ENCODE measurements at places on chromosomes 6 and 20.

GRCh38 chr6:38001386-38001785, 181.9 kb downstream of the ZFAND3 start:
- no peak for DNase-seq

DNA sequence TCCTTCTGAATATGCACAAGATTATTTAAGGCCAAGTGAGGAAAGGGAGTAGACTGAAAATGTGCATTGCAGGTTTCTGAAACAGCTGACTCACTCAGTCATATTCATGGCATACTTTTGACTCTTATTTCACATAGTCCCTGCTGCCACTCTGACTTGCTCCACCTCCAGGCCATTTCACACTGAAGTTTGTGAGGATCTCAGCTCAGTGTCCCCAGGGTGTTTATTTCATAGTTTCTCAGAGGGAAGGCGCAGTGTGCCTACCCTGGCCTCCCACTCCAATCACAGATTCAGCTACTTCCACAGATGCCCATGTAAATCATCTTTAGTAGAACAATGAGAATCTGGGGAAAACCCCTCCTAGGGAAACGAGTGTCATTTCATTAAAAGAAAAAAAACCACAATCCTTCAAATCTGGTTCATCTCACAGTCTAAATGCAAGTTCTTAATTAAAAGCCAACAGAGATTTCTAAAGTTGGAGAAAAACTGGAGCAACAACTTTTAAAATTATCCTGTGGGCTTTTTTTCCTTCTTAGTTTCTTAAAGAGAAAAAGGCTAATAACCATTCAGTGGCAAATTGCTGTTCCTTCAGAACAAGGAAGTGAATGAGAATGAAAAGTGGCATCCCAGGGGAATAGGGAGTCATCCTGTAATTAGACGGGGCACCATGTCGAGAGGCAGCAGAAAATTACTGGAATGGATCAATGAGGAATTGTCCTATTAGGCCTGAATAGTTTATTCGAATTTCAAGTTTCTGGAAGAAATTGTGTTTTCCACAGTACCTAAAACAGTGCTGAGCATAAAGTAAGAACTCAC, 133.6 kb downstream of the TFAP2B start:
- DNase-seq: no peak

DNA sequence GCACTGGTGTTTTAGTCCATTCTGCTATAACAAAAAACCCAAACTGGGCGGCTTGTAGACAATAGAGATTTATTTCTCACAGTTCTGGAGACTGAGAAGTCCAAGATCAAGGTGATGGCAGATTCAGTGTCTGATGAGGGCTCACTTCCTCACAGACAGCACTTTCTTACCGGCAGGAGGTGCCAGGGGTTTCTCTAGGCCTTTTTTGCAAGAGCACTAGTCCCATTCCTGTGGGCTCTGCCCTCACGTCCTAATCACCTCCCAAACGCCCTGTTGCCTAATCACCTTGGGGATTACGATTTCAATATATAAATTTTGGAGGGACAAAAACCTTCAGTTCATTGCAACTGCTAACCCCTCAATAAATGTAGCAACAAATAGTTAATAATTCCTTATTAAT, 140.0 kb upstream of the SGK1 start:
- no peak for DNase-seq

GRCh38 chr6:40169878-40170277, 235.6 kb upstream of the MOCS1 start:
- no peak for DNase-seq

DNA sequence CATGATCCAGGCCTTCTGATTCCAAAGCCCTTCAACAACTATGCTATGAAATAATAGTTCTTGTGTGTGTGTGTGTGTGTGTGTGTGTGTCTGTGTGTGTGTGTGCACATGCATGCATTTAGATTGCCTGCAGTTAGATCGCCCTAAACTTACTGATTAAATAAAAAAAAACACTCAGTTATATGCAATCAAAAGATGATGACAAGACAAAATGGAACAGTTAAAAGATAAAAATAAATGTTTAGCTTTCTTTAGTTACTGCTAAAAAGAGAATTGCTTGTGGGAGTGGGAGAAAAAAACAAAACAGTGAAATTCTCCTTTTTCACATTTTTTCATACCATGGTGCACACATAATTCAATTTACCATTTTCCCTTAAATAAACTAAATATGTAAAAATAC, 29.4 kb downstream of the MARCKS start:
- DNase-seq: no peak

DNA sequence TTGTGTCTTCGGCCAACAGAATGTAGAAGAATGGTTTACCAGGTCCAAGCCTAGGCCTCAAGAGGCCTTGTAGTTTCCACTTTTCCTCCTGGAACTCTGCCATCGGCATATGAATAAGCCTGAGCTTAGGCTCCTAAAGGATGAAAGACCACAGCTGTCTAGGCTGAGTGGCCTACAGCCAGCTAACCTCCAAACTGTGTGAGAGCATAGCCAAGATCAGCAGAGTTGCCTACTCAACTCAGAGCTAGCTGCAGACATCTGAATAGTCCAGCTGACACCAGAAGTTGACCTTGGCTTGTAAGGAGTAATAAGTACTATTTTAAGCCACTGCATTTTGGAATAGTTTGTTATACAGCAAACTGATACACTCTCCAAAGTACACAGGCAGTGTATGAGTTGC, 52.6 kb upstream of the SMIM29 start:
- DNase-seq: no peak

- DNase-seq: no peak
These were observed 35.9 kb downstream of the COL12A1 start for GRCh38 chr6:75169689-75170586.

GRCh38 chr6:129565811-129566210, 144.2 kb downstream of the ARHGAP18 start:
- DNase-seq: no peak

GRCh38 chr6:135906972-135907465, 55.5 kb downstream of the PDE7B start:
- no peak for DNase-seq

- no peak for DNase-seq
These were observed 17.3 kb downstream of the TRAF3IP2 start for GRCh38 chr6:111588366-111588765.

GRCh38 chr6:38220069-38220723, 400.7 kb downstream of the ZFAND3 start:
- DNase-seq: no peak

DNA sequence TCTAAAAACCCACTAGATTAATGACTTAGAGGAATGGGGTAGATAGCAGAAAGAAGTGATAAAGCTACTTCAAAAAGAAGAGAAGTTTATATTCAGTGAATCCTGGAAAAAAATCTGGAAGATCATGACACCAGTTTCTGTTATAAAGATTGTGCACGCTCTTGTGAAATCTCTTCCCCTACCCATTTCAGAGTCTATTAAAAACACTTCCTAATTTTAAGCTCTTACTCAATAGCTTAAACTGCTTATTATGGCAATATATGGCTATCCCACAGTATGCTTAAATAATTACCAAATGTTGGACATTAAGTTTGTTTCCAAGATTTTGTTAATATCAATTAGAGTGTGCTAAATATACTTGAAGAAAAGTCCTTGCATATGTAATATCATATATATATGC, 585.3 kb upstream of the MAN1A1 start:
- no peak for DNase-seq

GRCh38 chr6:14475306-14475705, 357.7 kb downstream of the CD83 start:
- no peak for DNase-seq

DNA sequence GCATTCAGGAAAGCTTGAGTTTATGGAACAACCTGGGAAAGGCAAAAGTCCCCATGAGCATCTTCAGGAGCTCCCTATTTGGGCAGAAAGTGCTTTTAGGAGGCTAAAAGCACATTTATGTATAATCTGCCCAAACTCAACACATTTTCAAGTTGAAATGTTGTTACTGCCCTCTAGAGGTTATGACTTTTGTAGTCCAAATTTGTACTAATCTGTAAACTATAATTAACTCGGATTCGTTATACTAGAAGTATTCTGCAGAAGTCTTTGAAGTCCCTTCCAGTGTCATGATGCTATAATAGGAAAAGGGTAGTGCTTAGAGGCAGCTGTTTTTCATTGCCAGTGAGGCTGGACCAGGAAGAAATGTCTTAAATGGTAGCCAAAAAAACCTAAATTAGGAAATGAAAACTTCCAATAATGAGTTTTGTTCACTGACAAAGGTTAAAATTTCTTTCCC, 44.8 kb upstream of the EMILIN3 start:
- no peak for DNase-seq

GRCh38 chr6:92050216-92050615, 1369.1 kb downstream of the EPHA7 start:
- DNase-seq: no peak

- DNase-seq: no peak
These were observed 14.2 kb downstream of the COL19A1 start for GRCh38 chr6:69880601-69881000.

GRCh38 chr6:122953766-122954165, 42.3 kb upstream of the CLVS2 start:
- no peak for DNase-seq

GRCh38 chr6:99353126-99353525, 3.7 kb upstream of the FAXC start:
- no peak for DNase-seq

DNA sequence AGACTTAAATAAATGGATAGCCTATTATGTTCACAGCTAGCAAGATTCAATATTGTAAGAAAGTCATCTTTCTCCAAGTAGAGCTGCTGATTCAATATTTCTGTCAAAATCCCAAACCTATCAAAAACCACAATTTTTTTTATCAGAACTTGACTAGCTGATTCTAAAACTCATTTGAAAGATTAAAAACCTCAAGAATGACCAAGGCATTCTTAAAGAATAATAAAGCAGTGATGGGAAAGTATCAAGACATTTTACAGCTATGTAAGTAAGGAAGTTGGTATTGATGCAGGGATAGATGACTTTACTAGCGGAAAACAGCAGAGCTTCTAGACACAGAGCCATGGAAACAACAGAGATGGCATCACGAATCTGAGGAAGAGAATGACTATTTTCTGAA, 64.7 kb downstream of the SAMD3 start:
- DNase-seq: no peak

- DNase-seq: no peak
These were observed 33.6 kb downstream of the SLC2A10 start for GRCh38 chr20:46743088-46743487.

GRCh38 chr6:134590449-134590848, 272.5 kb upstream of the SGK1 start:
- no peak for DNase-seq

- no peak for DNase-seq
These were observed 318.2 kb downstream of the SAMD5 start for GRCh38 chr6:147826698-147827097.

DNA sequence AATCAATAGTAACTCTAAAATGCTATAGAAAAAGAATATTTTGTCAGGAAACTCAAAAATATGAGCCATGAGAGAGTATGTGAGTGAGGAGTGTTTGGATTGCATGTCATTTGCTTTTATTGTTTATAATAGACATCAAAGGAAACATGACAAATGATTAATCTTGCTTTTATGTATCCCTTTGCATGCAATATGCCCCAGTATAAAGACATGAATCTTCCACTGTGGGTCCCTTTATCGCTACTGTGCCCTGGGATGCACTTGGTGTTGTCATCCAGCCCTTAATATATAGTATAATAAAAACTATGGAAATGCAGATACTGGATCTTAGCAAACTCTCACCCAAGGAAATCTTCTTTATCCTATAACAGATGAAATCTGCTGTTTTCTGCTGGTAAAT, 77.3 kb downstream of the LAMA4 start:
- no peak for DNase-seq

DNA sequence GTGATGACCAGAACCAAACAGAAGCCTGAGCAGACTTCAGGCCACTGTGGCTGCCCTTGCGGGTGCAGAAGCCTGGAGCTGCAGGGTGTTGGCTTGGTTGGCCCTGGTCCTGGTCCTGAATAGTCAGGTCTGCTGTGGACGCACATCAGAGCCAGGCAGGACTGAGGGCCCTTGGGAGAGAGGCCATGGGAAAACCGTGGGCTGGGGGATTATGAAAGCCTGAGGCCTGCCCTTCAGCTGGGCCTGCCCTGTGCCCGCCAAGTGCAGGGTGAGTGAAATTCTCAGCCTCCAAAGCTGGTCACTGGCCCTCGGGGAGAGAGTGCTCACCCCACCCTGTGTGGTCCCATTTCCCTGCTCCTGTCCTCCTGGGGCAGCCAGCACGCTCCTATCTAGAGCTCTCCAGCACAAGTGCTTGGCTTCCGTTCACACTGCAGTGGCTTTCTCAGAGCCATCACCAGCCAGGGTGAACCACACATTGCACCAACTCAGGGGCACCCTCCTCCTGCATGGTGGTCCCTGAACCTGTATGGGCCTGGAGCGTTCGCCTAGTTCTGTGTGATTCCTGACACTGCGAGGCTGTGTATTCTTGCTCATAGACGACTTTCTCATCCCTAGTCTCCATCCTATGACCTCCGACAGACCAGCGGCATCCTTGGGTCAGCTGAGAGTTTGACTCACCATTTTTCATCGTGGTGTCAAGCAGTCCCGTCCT, 146.1 kb downstream of the TTLL2 start:
- DNase-seq: no peak

GRCh38 chr6:151130329-151130728, 109.4 kb upstream of the AKAP12 start:
- DNase-seq: no peak
